Heart left ventricle (tissue), 16 donors: ENCODE measurements at places on chromosomes 1 and 21. TPM values are rescaled to one million over a fixed set of nuclear protein-coding genes. Genes with fewer than 3 reads are reported as not detected.

GRCh38 chr1:64962441-64962840 is 3.9 kb downstream of the JAK1 start:
- no peak for DNase-seq

DNA sequence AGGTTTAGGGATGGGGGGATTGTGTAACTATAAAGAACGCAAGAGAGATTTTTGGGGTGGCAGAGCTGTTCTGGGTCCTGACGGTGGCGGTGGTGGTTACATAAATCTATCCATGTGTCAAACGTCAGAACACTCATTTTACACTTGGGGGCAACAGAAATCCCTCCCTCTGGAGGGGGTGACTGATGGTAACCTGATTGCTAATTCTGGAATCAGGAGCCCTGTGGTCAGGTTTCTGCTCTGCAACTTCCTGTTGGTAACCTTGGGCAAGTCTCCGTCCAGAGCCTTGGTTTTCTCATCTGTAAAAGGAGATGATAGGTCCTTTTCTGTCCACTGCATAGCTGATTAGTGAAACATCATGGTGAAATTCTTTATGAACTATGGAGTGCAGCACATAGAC is 40.9 kb downstream of the ALPL start:
- no peak for DNase-seq

DNA sequence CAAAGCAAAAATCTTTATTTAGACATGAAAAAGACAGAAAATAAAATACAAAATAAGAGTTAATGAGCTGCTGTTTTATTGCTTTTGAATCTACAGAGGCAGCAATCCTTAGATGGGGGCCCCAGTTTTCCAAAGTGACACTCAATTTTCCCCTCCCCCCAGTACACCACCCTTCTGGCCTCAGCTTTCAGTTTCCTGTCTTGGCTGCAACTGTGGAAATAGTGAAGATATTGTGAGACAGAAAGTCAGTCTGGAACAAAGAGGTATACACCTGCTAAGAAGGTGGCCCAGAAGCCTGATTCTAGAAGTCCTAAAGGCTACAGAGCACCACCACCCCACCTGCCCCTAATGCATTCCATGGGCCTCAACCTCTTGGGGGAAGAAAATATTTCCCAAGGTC is 1.1 kb upstream of the MTMR11 start:
- no peak for DNase-seq

The ZNF683 gene
- polyA plus RNA-seq: not detected

DNA sequence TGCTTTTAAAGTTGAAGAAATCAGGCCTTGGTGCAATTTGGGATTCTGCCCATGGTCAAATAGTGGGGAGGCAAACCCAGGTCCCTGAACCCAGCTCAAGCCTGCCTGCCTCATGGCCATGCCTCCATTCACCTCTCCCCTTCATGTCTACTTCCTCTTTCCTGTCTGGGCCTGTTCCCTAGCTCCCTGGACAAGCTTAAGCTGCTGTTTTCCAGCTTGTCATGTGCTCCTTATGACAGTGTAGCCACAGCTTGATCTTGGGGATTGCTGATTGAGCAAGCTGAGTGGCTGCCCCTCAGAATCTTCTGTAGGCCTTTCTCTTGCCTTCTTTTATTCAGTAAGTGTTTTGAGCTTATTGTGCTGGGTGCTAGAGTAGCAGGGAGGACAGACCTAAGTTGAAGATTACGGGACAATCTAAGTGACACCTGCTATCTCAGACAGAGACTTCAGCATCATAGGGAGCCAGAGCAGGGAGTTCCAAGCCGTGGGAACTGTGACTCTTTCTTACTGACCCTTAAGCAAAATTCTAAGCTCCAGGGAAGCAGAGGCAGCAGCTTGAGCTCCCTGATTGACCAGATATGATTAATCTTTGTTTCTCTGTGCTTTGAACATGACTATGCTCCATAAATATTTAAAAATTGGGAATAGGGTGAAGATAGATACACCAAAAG is 520 bp upstream of the MR1 start:
- peak; percentile 42 for DNase-seq
